Nucleus accumbens (tissue), 56 donors: ENCODE measurements at places on chromosomes 7 and 10.
A peak's percentile ranks its signal among the peaks of the same experiment; 100 is the strongest.

GRCh38 chr10:103724074-103724473 lies 131.3 kb downstream of the SH3PXD2A start:
- no peak for DNase-seq

DNA sequence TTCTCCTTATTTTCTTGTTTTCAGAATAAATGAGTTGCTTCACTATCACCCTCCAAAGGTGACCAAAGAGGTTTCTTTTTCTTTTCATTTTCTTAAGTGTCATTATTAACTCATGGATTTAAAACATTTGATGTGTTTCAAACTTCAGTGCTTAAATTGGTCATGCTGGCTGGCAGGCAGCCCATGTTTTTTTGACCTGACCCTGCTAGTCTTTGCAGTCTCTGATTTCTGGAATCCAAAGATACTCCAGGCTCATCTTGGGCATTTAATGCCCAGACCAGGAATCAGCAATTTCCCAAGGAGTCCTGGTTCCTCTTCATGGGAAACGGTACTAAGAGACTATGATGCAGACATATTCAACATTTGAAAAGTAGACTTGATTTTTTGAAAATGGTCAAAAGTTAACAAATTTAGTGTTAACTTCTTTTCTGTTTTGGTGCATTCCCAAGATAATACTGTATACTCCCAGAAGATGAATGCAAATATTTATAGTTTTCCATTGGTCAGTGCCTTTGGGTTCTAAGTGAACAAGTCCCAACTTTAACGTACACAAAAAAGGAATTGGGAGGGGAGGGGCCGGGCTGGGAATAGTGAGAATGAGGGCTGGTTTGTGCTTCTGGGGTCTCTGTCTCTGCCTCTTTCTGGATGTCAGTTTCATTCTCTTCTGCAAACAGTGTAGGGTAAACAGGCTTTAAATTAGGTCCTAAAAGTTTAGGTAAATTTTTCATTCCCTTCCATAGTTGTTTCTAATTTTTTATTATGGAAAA lies 19.8 kb downstream of the NUB1 start:
- DNase-seq = no peak

DNA sequence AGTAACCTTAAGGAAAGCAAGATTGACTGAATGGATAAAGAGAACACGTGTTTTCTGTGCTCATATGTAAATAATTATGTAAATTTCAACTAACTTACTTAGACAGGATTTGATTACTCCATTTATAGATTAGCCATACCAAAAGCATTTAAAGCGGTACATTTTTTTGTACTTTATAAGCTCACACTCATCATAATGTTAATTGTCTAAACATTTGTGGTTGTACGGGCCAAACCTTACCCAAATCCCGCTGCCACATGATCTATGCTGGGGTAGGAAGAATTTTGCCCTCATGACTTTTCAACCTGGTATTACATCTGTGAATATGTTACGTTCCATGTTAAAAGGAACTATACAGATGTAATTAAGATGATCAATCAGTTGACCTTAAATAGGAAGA lies 29.1 kb downstream of the MKX start:
- DNase-seq = no peak

- no peak for DNase-seq
Measured at GRCh38 chr7:102284891-102285539, 1.7 kb upstream of the SH2B2 start.

DNA sequence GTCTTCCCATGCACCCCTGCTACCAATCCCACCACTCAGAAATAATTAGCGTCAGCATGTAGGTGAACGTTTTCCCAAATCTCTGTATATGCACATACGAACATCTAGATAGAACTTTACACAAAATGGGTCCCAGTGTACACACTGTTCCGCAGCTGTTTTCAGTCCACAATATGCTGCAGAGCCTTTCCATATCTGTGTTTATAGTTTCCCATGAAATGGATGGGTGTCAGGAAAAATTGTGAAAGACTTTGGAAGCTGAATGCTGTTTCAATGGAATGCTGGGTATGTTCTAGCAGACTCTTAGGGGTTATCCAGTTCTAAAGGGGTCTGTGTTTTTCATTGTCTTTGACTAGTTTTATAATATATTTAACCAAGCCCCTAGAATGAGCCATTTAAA lies 13.8 kb downstream of the GRK5 start:
- no peak for DNase-seq

DNA sequence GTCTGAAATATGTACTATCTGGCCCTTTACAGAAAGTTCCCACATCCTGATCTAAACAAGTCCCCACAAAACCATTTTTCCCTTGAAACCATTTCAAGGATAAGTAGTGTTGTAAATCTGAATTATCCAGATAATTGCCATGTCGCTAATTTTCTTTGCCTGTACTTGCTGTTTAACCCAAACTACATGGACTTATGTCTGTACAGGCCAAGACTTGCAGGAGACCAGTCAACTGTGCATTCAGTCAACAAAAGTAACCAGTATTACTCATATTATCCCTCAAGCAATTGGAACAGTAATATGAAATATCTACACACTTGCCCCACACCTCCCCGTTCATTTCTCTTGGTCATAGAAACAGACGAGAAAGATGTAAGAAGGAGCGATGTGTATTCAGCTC lies 347.8 kb upstream of the NFE2L3 start:
- no peak for DNase-seq

DNA sequence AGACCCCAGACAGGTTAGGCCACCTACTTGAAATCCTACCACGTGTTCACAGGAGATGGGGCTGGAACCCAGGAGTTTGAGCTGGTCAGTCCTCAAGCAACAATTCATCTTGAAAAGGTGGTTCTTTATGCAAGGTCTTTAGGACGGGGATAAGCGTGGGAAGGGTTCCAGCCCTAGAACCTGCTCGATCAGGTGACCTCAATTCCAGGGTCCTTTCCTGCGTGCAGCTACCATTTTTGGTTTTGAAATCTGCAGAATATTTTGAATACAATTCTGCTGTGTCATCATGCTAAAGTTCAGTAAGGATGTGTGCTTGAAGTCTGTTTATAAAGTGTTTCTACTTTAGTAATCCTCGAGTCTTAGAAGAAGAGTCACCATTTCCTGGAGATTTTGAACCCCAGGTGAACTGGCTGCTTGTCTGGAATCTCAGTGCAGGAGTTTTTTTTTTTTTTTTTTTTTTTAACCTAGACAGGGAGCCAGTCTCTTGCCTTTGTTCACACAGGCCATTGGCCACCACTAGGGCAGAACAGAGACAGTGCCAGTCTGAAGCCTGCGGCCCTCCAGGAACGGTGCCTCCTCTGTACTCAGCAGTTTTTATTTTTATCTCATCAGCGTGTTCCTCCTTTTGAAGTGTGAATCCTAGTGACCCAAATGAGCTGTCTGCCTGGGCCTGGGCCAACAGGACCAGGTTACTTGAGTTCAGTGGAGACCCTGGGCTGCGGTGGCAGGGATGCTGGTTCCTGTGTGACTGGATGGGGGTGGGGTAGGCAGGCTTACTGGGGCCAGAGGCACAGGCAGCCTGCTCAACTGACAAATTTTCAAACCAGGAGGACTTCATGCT lies 54.6 kb downstream of the EEPD1 start:
- DNase-seq = peak; percentile 32

- no peak for DNase-seq
Measured at GRCh38 chr10:117457071-117457810, 82.0 kb upstream of the PDZD8 start.

- DNase-seq = no peak
Measured at GRCh38 chr10:117541405-117541908, 1.1 kb upstream of the EMX2 start.

GRCh38 chr10:29749150-29749549 lies 114.4 kb upstream of the SVIL start:
- no peak for DNase-seq

- DNase-seq = no peak
Measured at GRCh38 chr7:121544726-121545125, 148.6 kb upstream of the FAM3C start.

- DNase-seq = no peak
Measured at GRCh38 chr10:121843379-121843778, 84.5 kb downstream of the ATE1 start.

DNA sequence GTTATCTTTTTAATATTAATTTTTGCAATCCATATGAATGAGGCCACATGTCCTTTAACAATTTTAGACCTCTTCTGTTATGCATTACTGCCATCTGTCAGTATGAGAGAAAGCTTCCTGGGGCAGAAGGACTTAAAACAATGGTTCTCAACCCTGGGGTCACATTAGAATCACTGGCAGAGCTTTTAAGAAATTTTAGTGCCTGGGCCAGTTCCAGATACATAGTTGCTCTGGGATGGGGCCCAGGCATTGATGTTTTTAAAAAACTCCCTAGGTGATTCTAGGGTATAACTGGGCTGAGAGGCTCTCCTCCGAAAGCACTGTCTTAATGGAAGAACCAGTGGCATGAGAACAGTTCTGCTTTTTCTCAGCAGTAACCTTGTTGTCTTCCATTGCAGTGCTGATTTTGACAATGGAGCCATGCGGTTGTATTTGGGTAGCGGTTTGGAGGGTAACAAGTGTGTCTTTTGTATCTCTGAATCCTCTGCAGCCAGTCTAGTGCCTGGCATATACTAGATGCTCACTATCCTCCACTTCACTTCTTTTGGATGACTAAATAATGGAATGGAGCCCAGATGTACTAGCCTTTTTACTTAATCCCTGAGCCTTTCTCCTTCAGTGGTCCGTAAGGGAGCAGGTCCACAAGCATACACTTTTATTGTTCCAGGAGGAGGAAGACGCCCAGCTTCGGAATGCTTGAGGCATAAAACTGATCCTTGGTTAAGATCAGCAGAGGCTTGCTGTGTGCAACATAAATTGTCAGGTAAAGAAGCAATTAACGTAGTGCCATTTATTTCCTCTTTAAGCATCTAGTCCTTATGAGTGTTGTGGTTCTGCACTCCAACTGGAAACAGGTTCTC lies 227.1 kb downstream of the AUTS2 start:
- DNase-seq = no peak

GRCh38 chr7:31382722-31383121 lies 42.2 kb upstream of the NEUROD6 start:
- no peak for DNase-seq
